ENCODE measurements at places on chromosomes 3 and 15.

GRCh38 chr15:96565266-96565665, 234.8 kb downstream of the NR2F2 start:
- no peak for ATAC-seq

DNA sequence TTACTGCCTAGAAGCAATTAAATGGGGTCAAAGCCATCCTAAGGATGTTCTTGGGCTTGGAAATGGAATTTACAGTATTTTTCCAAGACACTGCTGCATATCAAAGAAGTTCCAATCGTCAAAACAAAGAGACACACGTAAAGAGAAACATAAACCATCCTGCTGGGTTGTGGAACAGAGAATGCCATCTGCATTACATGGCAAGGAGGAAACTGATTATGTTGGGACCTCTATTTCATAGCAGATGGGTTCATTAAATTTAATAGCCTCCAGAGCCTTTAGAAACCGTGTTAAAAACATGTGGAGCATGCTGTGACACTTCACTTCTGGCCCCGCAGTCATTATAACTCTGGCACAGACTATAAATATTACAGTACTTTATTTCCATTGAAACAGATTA, 154.6 kb downstream of the LRTM1 start:
- no peak for ATAC-seq

DNA sequence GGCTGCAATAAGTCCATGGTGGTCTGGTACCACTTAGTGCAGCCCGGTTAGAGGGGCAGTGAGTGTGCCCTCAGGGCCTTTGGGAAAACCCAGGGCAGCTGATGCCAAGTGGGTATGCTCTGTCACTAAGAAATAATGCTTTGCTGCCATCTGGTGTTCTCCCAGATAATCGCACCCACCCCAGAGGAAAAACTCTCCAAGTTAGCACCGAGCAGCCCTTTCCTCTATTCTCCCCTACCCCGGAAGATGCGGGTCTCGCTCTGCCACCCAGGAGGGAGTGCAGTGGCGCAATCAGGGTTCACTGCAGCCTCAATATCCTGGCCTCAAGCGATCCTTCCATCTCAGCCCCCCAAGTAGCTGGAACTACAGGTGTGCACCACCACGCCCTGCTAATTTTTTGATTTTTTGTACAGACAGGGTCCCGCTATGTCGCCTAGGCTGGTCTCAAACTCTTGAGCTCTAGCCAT, 21.3 kb upstream of the DAPK2 start:
- ATAC-seq = peak; percentile 87

DNA sequence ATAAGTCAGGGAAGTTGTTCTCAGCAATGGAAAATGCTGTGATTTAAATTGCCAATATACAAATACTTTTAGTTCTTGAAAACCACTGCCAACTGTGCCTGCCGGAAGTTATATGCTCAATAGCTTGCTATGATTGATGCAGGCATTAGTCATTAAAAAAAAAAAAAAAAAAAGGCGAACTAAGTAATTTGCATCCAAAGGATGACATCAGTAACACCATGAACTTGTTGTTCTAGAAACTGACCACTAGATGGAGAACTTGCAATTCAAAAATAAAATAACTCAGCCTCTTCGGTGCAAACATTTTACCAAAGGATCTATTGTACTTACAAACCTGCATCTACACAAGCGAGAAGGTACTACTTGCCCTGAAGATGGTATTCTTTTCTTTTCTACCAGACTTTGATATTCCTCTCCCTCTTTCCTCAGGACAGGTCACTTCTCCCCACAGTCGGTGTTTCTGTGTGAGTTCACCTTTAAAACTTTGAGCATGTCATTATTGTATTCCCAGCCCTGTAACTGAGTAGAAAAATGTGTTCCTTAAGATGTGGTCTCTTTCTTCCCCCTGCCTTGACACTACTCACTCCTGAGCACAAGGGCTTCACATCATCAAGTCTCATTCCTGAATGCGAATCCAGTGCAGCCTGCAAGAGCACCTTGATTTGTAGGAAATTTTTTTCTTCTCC, 115.0 kb upstream of the VEPH1 start:
- ATAC-seq = peak; percentile 86

GRCh38 chr3:111723293-111724215, 128.4 kb upstream of the ZBED2 start:
- ATAC-seq = peak; percentile 18

DNA sequence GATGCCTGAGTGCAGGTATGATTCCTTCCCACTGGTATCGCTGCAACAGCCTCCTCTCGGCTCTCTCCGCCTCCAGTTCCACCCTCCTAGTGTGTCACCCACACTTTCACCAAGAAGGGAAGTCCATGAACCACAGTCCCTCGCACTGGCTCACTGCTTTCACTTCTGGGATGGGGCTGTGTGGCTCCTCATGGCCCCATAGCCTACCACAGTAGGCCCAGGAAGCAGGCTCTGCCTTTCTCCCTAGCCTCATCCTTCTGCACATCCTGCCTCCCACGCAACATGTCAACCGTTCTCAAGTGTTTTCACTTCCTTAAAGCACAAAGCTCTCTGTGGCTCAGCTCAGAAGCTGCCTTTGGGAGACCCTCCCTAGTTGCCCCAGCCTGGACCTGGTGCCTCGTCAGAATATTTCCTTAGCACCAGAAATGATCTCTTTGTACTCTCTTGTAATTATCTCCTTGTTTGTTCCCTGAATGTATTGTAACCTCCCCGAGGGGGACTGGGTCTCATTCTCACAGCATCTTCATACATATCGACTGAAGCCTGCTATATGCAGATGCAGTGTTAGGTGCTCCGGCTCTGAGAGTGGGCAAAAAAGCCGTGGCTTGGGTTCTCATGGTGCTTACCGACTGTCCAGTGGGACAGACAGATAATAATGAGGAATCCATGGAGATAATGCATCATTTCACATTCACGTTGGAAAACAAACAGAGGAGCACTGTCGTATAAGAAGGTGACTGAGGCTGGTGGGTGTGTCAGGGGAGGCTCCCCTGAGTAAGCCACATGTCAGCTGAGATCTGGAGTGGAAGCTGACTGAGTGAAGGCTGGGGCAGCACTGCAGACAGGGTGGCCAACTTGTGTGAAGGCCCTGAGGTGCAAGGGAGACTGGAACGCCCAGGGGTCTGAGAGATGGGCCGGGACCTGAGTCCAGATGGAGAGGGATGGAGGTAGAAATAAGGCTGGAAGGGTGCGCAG, 107.1 kb downstream of the DGKG start:
- ATAC-seq = peak; percentile 75

- peak; percentile 42 for ATAC-seq
Measured at GRCh38 chr3:129942296-129942695, 32.2 kb upstream of the TRH start.

- ATAC-seq = no peak
Measured at GRCh38 chr15:64813075-64813474, 12.4 kb downstream of the PIF1 start.

DNA sequence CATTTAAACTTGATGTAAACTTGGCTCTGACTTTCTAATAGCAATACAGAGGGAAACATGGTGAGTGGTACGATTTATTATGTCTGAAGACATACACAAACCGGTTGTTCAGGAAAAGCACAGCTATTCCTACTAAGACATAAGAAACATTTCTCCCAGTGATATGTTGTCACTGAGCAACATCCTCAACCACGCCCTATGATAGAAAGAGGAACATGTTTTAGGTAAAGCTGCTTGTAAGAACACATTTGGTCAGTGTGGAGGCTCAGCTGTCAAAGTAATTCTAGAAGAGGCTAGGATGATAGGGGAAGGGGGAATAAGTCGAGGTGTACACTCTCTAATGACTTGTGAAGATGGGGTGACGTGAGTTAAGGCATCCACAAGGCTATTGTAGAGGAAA, 42.7 kb upstream of the B3GNT5 start:
- no peak for ATAC-seq

- ATAC-seq = no peak
Measured at GRCh38 chr15:33963831-33964664, 4.2 kb upstream of the CHRM5 start.

- no peak for ATAC-seq
Measured at GRCh38 chr3:74617776-74618175, 3.3 kb upstream of the CNTN3 start.

- ATAC-seq = no peak
Measured at GRCh38 chr3:156300371-156300770, 180.0 kb downstream of the KCNAB1 start.

DNA sequence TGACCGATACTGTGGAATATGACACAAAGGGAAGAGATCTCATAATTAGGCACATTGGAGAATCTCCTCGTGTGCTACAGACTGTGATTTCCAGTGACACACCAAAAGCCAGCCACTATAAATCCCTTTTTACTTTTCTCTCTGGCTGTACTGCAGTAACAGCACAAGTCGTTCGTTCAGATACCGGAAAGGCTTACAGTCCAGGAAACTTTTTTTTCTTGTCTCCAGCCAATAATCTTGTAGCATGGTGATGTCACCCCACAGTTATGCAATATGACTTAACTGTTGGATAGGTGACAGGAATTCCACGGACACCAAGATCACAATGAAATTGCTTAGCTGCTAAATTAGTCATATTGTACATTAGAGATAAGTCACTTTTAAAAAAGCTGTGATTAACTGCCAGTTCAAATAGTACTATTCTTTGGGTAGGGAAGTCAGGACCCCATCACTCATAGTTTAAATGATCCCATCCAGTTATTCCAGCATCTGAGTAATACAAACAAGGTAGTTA, 36.3 kb upstream of the TSC22D2 start:
- no peak for ATAC-seq

- ATAC-seq = no peak
Measured at GRCh38 chr3:41031401-41031800, 167.9 kb upstream of the CTNNB1 start.

- no peak for ATAC-seq
Measured at GRCh38 chr3:136698361-136698760, 53.8 kb downstream of the STAG1 start.

- peak; percentile 78 for ATAC-seq
Measured at GRCh38 chr15:98518823-98519561, 129.3 kb upstream of the IGF1R start.

DNA sequence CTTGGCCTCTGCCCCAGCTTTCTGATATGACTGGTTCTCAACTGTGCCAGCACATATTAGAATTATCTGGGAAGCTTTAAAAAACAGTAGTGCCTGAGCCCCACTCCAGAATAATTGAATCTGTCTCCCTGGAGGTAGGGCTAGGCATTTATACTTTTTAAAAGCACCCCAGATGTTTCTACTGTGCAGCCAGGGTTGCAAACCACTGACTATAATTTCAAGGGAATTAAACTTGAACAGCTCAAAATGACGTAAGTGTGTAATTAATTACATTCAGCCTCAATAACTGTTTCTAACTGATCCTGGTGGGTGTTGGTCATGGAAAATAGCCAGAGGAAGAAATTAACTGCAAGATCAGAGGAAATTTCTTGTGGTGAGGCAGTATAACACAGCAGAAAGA, 4.4 kb upstream of the IRAK2 start:
- no peak for ATAC-seq

DNA sequence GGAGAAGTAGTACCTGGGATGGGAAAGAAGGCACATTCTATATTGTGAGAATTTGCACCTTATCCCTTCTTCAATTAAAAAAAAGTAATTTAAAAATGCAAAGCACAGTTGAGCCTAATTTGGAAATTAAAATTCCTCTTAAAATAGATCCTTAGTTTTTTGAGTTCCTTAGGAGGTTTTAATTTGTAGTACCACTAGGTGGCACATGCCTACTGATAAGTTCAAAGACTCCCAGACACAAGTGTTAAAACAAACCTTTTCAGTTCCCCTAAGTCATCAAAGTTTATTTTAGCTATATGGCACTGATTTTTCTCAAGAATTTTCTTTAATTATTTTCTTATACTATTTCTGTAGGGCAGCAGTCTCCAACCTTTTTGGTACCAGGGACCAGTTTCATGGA, 127.6 kb upstream of the AZI2 start:
- ATAC-seq = no peak

GRCh38 chr15:27238209-27238608, 267.2 kb downstream of the GABRG3 start:
- no peak for ATAC-seq

DNA sequence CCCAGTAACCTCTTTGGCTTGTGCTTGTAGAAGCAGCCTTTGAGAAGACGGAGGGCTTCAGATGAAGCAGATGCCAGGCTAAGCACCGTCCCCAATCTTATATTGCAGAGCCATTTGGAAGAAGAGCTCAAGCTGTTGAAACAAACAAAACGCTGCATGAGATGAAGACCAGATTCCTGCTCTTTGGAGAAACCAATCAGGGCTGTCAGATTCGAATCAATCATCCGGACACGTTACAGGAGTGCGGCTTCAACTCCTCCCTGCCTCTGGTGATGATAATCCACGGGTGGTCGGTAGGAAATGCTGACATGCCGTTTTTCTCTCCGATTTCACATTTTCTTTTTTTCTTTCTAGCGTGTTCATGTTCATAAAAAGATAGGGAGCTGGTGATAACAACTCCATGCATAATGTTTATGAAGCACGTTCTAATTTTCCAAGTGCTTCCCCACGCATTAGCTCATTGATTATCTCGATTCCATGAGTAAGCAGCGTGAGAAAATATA, 106.5 kb downstream of the LIPC start:
- no peak for ATAC-seq

GRCh38 chr3:18425641-18426257, 610 bp upstream of the SATB1 start:
- peak; percentile 50 for ATAC-seq

Measured in activated T-helper 17 cell treated with anti-CD3 and anti-CD28 coated beads, Interleukin-2, amount 50 U/mL, for 72 hours (primary cell).